ENCODE measurements at places on chromosomes 11 and 22. TPM values are rescaled to one million over a fixed set of nuclear protein-coding genes. Genes with fewer than 3 reads are reported as not detected.

DNA sequence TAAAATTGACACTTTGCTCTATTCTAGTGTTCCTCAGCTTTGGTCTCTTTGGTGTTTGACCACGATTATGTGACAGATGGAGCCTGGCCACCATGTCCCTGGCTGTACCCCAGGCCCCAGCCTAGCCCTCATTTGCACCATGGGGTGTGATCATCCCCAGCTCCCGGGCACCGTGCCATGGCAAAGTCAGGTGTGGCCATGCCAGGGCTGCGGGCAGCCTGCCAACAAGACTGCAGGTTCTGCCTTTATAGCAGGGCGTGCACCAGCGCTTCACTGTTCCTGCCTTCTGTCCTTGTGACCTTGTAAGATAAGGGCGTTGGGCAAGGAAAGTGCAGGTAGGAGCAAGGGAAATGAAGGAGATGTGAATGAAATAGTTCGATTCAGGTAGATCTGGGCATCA lies 22.4 kb upstream of the APOBEC3A start:
- no peak for DNase-seq

DNA sequence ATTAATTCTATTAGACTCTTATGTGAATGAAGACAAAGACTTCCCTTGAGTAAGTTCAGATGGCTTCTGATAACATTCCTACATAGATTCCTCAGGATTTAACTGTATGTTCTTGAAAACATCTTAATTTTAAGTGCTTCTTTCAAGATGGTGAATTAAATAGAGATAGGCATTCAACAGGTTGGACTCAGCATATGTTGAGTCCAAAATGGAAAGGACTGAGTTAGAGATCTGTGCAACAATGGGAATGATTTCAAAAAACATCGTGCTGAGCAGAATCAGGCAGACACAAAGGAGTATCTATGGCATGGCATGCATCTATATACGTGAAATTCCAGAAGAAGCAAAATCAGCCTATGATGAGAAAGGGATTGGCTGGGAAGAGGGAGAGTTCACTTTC lies 36.2 kb downstream of the ZNF195 start:
- no peak for DNase-seq

- DNase-seq = no peak
These were observed 49.9 kb downstream of the KIAA1671 start for GRCh38 chr22:25002241-25002985.

GRCh38 chr11:118012083-118012669 lies 26.0 kb downstream of the IL10RA start:
- DNase-seq = no peak

- DNase-seq = no peak
These were observed 3.4 kb downstream of the GNAZ start for GRCh38 chr22:23073526-23074229.

DNA sequence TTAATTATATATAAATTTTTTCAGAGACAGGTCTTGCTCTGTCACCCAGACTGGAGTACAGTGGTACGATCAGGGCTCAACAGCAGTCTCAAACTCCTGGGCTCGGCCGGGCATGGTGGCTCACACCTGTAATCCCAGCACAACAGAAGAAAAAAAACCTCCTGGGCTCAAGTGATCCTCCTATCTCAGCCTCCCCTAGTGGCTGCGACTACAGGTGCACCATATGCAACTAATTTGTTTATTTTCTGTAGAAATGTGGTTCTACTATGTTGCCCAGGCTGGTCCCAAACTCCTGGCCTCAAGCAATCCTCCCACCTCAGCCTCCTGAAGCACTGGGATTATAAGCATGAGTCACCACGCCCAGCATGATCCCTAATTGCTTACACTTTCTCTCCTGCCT lies 56.1 kb upstream of the SLC35C1 start:
- DNase-seq = no peak

GRCh38 chr22:47343611-47344010 lies 581.2 kb downstream of the TBC1D22A start:
- DNase-seq = no peak

DNA sequence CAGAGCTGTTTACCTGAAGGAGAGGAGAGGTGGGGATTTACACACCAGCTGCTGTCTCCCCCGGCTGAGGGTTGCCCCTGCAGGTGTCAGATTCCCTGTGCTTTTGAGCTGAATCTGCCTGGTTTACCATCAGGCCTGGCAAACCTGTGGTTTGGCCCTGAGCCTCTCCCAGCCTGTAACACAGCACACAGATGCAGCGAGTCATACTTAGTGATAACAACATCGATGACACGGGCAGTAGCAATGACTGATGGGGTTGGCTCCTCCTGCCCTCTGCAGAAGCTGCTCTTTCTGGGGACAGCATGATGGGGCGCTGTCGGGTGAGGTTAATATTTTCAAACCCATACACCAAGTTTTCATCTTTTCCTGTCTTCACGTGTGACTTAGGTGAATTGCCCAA lies 380.0 kb upstream of the B3GAT1 start:
- DNase-seq = no peak

DNA sequence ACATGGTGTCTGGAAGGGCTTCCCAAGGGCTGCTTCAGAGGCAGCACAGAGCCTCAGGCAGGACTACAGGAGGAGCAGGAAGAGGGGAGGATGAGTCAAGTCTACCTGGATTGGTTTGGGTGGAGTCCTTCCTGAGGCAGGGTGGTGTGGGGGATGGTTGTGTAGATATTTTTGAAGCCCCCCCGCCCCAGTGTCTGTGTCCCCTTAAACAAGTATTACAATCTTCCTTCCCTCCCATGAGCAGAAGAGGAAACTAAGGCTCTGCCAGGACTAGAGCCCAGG lies 34.7 kb upstream of the FCHSD2 start:
- DNase-seq = no peak

DNA sequence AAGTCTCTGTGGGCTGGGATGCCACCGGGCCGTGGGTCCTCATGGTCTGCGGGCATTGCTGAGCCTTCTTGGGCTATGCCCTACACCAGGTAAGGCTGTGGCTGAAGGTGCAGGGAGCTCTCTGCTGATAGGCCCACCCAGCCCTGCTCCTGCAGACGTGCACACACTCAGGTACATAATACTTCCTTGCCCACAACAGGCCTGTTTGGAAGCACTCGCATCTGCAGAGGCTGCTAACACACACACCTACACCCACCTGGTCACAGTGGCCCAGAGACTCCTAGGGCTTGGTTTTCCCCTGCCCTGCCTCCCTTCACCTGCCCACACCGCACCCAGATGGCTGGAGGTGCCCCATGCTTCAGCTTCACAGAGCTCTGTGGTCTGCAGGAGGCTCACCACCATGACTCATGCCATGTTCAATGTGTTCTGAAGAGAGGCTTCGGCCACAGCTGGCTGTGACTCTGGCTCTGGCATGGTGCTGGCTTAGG lies 72.8 kb upstream of the KCNQ1OT1 start:
- DNase-seq = no peak

- DNase-seq = no peak
These were observed 1234.7 kb downstream of the TBC1D22A start for GRCh38 chr22:47997052-47997590.

GRCh38 chr11:24297461-24297860 lies 199.4 kb upstream of the LUZP2 start:
- no peak for DNase-seq

DNA sequence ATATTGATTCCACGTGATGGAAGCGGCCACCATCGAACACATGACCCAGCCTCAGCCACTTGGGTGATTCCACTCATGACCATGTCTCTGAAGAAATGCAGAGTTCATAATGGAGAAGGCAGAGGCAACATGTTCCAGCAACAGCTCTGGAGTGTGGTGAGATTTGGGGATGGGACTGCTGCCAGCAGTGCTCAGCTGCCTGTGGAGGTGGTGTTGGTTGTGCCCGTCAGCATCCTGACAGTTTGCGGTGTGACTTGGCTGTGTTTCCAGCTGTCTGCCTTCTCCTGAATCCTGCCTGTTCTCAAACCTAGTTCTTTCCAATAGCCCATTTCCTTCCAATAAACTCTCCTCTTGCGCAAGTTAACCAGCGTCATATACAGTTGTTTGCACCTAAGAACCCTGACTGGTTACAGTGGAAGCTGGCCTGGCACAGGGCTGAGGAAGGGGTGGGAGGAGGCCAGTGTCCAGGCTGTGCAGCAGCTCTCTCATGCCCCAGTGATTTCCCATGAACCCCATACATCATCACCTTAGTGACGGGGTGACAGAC lies 22.0 kb upstream of the OR8B8 start:
- DNase-seq = peak; percentile 45

DNA sequence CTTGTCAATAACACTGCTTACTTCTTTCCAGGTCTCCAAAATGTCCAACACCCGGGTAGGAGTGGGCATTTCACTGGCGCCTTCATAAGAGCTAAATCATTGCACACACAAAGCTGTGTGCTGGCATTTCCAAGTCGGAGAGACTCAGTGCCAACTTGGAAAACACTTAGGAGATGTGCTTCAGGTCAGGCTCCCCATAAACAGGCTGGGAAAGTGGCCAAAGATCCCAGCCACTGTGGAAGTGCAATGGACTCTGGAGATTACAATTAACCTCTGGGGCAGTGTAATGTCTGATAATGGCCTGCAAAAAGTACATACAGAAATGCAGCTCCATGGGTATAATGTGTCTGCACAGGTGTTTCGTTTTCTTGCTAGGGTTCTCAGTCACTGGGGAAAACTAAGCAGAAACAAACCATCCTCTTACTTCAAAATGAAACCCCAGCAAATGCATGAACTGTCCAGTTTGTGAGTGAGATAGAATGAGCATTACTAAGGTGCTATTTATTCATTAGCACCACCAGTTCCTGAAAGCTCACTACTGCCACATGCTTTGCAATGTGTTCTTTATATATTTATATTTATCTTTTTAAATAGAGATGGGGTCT lies 79.0 kb downstream of the ABTB2 start:
- DNase-seq = no peak

- DNase-seq = peak; percentile 25
These were observed 4.0 kb downstream of the ANO3 start for GRCh38 chr11:26335903-26336302.

- no peak for DNase-seq
These were observed 35.3 kb downstream of the RTN4R start for GRCh38 chr22:20232781-20233180.

GRCh38 chr22:41596776-41597634 lies 7.4 kb upstream of the PMM1 start:
- DNase-seq = peak; percentile 71

DNA sequence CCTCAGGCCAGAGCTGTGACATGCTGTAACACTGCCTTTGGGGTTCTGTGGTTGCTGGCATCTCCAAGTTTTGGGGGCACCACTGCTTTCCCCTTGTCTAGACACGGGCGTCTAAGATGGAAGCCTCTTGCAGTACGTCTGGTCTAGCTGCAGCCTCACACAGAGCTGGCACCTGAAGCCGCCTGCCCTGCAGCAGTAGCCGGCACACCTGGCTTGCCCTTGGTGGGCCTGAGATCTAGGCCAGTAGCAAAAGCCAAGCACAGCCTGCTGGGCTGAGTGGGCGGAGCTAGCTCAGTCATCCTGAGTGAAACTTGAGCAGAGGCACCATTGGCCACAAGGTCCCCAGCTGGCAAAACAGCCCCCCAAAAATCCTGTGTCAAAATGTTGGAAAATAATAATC lies 154.2 kb downstream of the DLG2 start:
- DNase-seq = peak; percentile 28

GRCh38 chr11:550746-551085 lies 9.8 kb downstream of the LMNTD2 start:
- no peak for DNase-seq

DNA sequence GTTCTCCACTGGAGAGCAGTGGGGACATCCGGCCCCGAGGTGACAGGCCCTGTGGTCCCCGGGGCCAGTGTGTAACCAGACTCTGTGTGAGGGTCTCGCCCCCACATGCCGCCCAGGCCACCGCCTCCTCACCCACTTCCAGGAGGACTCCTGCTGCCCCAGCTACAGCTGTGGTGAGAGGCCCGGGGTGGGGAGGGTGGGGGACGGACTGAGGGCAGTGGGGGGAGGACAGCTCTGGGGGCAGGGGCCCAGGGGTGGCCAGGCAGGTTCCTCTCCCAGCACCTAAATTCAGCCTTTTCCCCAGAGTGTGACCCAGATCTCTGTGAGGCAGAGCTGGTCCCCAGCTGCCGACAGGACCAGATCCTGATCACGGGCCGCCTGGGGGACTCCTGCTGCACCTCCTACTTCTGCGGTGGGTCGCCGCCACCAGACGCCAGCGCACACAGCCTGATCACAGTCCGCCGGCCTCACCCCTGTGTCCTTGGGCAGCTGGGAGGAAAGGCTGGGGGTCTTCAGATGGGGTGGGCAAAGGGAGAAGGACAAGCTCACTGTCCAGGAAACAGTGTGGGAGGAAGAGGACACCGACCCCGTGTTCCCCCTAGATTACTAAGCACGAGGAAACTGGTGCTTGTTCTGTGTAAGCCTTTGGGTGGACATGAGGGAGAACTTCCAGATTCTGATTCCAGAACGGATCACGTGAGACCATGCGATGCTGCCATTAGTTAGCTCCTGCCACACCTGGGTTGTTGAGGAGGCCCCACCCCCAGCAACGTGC lies 84.4 kb upstream of the MYOD1 start:
- DNase-seq = no peak

- no peak for DNase-seq
These were observed 86.0 kb downstream of the RASSF10 start for GRCh38 chr11:13094930-13095687.

DNA sequence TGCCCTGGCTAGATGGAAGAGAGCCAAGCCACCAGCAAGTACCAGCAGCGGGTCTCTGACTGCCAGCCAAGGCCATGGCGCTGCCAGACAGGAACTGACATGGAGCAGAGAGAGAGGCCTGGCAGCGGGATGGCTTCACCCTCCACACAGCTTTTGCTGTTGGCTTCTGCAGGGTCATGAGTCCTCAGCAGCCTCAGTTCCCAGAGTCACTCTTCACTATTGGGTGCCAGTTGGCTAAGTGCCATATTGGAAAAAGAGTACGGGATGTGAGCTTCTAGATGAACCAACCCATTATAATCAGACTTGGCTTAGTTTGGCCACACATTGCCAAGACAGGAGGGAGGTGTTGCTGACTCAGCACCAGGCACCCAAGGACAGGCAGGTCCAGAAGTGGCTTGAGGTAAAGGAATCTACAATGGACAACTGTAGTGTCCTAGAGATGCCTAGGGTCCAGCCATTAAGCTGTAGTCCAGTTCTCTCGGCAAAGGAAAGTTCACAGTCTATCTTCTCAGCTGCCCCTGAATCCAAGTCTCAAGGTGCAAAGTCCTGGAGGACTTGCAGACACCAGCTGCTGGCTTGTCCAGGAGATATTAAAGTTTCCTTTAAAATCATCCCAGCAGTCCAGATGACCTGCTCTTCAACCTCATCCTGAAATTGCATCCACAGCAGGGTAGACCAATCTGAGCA lies 40.7 kb upstream of the POU2AF1 start:
- no peak for DNase-seq

TBX1 gene
- 3.4 TPM for total RNA-seq

NXPE2 gene
- 0.34 TPM for total RNA-seq

SCO2 gene
- total RNA-seq = 0.37 TPM

HIPK3 gene
- 115 TPM for total RNA-seq

PRG3 gene
- 1.4 TPM for total RNA-seq

DRD4 gene
- 1.1 TPM for total RNA-seq

LRRC75B gene
- 17.9 TPM for total RNA-seq

POLDIP3 gene
- total RNA-seq = 41.1 TPM

GALR3 gene
- total RNA-seq = not detected

MYRF gene
- total RNA-seq = 27.1 TPM

ATP5MG gene
- total RNA-seq = 50.4 TPM

VSIG10L2 gene
- 0.43 TPM for total RNA-seq
